ENCODE measurements at places on chromosomes 6 and 20. TPM values are rescaled to one million over a fixed set of nuclear protein-coding genes. Genes with fewer than 3 reads are reported as not detected.

Gene NEU1
- 73.9 TPM for total RNA-seq

Gene SLC35B3
- total RNA-seq = 20.9 TPM

Gene TSBP1
- total RNA-seq = not detected

Gene OPN5
- not detected for total RNA-seq

Gene EPPIN
- total RNA-seq = not detected

Gene NCR2
- total RNA-seq = not detected
